Endothelial cell (in vitro differentiated cells): ENCODE measurements at places on chromosomes 6 and 20. TPM values are rescaled to one million over a fixed set of nuclear protein-coding genes. Genes with fewer than 3 reads are reported as not detected.

DNA sequence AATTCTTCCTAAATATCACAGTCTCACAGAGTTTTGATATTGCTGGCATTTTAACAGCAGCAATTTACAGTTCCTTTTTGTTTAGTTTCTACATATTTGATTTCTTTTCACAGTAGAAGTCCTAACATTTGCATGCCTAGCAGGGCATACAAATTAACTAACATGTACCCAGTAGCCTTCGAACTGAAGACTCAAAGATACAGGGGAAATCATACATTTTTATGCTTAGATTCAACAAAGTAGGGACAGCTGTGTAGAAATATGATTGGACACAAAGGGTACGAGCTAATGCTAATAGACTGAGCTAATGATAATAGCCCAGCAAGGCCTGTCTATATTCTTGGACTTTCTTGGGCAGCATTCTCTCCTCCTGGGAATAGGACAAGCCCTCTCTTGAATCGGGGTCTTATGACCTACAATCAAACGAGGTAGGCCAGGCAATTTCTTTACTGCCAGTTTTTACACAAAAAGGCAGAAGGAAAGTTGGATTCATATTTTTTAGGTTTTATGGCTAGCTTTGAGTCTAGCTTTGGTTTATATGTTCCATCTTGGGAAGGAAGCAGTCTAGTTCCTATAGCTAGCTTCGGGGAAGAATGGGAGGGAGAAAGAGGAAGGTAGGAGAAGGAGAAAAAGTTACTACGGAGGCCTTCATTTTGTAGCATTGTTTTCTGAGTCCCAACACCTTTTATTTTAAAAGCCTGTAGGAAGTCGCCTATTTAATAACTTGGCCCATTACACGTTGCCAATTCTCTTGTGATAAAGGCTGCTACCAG is 115.8 kb downstream of the HFE start:
- H3K4me1 ChIP-seq: peaks cover 16% of the 10 kb centered on the region
- no peak for DNase-seq
- H3K27me3 ChIP-seq: peaks cover 11% of the 10 kb centered on the region
- no peak overlapping the region for H3K27ac ChIP-seq
- H3K36me3 ChIP-seq: peaks cover 3% of the 10 kb centered on the region

- H3K4me1 ChIP-seq: no peaks in the 10 kb centered on the region
- no peaks in the 10 kb centered on the region for H3K36me3 ChIP-seq
- no peak overlapping the region for H3K4me3 ChIP-seq
Observed at GRCh38 chr6:38566295-38567030, 73.3 kb downstream of the BTBD9 start.

DNA sequence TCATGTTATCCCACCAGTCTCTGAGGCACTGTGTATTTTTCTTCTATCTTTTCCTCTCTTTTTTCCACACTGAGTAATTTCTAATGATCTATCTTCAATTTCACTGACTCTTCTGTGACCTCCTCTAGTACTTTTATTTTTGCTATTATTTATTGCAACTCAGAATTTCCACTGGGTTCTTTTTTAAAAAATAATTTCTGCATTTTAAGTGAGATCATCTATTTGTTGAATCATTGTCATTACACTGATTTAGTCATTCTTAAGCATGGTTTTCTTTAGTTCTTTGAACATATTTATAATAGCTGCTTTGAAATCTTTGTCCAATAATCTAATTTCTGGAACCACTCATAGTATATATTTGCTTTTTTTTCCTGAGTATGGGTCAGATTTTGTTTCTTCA is 96.7 kb upstream of the SLC22A16 start:
- no peak overlapping the region for H3K27ac ChIP-seq
- H3K4me3 ChIP-seq: no peak overlapping the region
- H3K36me3 ChIP-seq: no peaks in the 10 kb centered on the region

DNA sequence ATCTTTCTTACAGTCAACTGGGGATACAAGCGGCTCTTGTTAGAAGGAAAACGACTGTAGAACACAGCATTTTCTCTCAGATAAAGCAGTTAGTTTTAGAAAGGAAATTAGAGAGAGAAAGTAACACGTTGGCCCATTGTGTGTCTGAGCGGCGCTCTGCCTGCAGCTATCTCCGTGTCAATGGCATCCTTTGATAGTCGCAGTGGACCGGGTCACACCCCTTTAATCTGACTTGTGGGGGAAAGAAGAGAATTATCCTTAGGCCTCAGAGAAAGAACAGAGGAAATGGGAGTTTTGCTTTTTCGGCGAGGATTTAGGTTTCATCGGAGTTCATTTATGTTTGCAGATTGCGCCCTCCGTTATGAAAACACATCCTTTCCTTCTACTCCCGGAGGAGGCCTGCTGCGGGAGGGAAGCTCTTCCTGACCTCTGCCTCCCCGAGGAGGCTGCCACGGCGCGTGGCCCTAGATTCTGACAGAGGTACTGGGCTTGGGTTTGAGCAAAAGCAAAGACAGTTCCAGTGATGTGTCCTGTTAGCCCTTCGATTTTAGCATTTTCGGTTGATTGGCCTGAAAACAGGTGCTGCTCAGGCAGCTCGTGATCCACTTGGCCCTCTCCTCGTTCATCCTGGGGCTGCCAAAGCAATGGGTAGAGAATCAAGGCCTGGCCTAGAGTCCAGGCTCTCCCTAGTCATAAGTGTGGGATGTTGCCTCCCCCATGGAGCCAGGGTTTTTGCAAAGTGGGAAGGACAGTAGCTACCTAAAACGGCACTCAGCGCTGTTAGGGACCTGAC is 74.9 kb downstream of the ZDHHC14 start:
- peak overlapping the region; percentile 79 for H3K27ac ChIP-seq
- peaks cover 4% of the 10 kb centered on the region for H3K27me3 ChIP-seq
- H3K4me3 ChIP-seq: no peak overlapping the region
- no peaks in the 10 kb centered on the region for H3K36me3 ChIP-seq

- H3K4me3 ChIP-seq: peak overlapping the region; percentile 90
- peak; percentile 87 for DNase-seq
- H3K27me3 ChIP-seq: peaks cover 15% of the 10 kb centered on the region
- peaks cover 8% of the 10 kb centered on the region for H3K36me3 ChIP-seq
- H3K27ac ChIP-seq: no peak overlapping the region
Observed at GRCh38 chr20:45890077-45890984, 677 bp downstream of the NEURL2 start.

GRCh38 chr6:169026175-169026574 is 227.5 kb downstream of the THBS2 start:
- no peak overlapping the region for H3K27ac ChIP-seq
- H3K27me3 ChIP-seq: no peaks in the 10 kb centered on the region
- DNase-seq: no peak
- H3K4me3 ChIP-seq: no peak overlapping the region

DNA sequence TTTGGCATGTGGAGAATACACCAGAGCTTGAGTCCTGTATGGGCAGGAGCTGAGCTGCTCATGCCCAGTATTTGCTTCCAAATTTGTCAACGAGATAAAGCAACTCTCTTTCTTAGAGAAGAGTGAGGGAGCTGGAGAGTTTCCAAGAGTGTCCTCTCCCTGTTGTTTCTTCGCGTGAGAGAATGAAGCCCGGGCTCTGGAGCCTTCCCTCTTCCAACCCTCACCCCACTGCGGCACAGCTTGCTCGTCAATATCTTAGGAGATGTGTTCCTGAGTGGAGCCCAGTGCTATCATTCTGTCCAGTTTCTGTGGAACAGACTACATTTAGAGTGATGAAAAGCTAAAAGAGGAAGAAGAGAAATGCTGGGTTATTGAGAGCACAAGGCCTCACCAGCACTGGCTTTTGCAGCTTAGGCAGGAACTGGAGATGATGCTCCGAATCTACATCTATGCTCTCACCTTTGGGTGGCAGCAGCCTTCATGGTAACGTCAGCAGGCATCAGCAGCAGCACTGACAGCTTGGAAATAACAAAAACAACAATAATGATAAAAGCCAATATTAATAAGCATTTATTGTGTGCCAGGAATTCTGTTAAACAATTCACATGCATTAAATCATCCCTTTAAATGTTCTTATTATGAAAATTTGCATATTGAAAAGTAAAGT is 66.5 kb upstream of the TFB1M start:
- no peak for DNase-seq
- no peak overlapping the region for H3K4me3 ChIP-seq
- no peaks in the 10 kb centered on the region for H3K27me3 ChIP-seq
- H3K36me3 ChIP-seq: no peaks in the 10 kb centered on the region

Gene SS18L1
- 17.5 TPM for total RNA-seq

- H3K27me3 ChIP-seq: no peaks in the 10 kb centered on the region
- H3K4me1 ChIP-seq: no peaks in the 10 kb centered on the region
- no peak for DNase-seq
Observed at GRCh38 chr6:27148404-27148795, 99.1 kb upstream of the PRSS16 start.
